NCI-H2171 treated with DMSO at 0.1 percent for 48 hours (cell line): ENCODE measurements at places on chromosomes 13 and 19.

- DNase-seq = peak; percentile 5
Observed at GRCh38 chr13:85509512-85509911, 289.7 kb downstream of the SLITRK6 start.

DNA sequence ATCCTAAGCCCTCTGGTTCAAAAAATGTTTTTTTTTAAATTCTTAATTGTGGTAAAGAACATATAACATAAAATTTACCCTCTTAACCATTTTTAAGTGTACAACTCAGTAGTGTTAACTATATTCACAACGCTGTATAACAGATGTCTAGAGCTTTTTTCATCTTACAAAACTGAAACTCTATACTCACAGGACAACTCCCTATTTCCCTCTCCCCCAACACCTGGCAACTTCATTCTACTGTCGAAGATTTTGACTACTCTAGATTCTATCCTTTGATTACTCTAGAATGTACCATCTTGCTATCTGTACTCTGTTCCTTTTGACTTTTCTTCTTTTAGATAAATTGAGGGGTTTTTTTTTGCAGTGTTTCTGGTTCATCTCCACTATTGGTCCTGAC lies 200.4 kb downstream of the KLF12 start:
- DNase-seq = peak; percentile 94

GRCh38 chr13:37775871-37776270 lies 93.7 kb downstream of the TRPC4 start:
- no peak for DNase-seq

DNA sequence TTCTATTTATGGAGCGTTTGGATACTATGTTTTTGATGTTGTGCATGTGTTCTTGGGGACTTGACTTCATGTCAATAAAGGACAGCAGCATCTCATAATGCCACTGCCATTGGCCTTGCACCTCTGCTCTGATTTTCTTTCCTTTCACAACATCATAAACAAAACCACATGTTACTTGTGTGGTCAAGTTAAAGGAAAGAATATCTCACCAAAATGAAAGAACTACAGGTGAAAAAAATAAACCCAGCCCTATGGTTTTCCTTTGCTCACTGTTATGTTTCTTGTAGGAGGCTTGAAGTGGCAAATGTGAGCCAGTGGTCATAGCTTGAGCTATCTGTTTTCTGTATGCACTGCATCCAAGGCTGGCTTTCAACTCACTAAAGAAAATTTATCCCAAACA lies 240.4 kb downstream of the KCNRG start:
- no peak for DNase-seq

DNA sequence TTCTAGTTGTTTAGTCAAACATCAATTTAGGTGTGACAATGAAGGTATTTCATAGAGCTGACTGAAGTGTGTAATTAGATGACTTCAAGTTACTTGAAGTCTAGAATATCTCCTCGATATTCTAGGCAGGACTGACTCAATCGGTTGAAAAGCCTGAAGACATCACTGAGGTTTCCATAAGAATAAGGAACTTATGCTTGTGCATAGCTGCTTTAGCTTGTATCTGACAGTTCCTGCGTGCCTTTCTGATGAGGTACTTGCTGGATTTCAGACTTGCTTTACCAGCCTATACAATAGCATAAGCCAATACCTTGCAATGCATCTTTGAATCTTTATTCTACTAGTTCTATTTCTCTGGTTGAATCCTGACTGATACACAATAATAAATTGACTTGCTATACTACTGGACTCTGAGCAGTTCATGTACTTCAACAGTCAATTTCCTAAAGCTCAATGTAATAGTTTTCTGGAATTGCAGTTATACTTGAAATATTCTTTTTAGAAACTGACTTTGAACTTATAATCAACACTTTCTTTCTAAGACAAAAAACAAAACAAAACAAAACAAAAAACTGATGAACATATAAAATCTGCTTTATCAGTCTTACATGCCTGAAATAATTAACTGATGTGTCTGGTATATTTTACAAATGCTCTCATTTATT lies 1534.8 kb downstream of the SLITRK5 start:
- DNase-seq = no peak
